ENCODE measurements at places on chromosomes 4 and X.
A peak's percentile ranks its signal among the peaks of the same experiment; 100 is the strongest.

- DNase-seq: no peak
Observed at GRCh38 chr4:157957905-157958304, 214.9 kb downstream of the GASK1B start.

DNA sequence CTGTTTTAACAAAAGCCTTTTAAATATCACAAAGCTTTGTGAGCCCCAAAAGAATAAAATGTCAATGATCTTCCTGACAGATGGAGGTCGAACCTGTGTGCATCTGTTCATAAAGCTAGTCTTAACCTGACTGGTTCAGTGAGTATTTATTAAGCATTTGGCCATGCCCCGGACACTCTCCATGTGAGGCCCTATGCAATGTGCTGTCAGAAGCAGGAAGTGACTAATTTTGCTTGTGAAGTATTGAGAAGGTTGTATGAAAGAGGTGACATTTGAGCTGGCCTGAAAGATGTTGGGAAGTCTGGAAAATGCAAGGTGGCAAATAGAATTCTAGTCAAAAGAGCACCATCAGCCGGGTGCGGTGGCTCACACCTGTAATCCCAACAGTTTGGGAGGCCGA is 171.4 kb downstream of the MSL3 start:
- no peak for DNase-seq

DNA sequence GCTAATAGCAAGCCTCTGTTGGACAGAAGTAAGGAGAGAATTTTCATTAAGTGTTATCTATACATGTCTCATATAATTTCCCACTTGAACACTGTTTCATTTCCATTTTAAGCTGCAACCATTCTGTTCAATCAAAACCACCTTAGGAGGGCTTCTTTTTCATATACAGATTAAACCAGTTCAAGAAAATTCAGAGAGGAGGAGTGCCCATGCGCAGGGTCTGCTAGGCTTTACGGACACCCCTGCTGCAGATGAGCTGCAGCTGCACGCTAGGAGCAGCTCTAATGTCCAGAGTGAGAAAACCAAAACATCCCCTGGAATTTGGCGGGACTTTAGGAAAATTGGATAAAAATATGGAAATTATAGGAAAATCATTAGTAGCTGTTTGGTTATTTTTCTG is 541.0 kb downstream of the SPRY1 start:
- DNase-seq: peak; percentile 62

DNA sequence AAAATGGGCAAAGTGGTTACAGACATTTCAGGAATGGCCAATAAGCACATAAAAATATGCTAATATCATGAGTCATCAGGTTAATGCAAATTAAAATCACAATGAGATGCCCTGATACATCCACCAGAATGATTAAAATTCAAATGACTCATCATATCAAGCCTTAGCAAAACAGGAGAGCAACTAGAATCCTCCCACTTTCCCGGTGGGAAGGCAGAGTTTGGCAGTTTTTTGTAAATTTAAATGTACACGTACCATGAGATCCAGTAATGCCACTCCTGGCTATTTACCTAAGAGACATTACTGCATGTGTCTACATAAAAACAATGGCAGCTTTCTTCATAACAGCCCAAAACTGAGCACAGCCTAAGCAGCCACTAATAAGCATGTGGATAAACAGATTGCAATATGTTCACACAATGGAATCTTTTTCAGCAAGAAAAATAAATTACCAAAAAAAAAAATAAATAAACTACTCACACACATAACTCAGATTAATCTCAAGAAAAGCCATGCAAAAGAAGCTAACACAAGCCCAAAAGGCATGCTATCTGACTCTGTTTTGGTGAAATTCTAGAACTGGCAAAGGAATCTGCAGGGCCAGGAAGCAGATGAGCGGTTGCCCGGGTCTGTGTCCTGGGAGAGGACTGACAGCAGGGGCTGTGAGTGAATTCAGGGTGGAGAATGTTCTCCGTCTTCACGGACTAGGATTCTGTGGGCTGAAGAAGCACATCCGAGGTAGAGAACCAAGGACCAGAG is 48.8 kb downstream of the AFAP1 start:
- no peak for DNase-seq

- DNase-seq: no peak
Observed at GRCh38 chr4:189143263-189143952, 797.3 kb upstream of the FRG1 start.

DNA sequence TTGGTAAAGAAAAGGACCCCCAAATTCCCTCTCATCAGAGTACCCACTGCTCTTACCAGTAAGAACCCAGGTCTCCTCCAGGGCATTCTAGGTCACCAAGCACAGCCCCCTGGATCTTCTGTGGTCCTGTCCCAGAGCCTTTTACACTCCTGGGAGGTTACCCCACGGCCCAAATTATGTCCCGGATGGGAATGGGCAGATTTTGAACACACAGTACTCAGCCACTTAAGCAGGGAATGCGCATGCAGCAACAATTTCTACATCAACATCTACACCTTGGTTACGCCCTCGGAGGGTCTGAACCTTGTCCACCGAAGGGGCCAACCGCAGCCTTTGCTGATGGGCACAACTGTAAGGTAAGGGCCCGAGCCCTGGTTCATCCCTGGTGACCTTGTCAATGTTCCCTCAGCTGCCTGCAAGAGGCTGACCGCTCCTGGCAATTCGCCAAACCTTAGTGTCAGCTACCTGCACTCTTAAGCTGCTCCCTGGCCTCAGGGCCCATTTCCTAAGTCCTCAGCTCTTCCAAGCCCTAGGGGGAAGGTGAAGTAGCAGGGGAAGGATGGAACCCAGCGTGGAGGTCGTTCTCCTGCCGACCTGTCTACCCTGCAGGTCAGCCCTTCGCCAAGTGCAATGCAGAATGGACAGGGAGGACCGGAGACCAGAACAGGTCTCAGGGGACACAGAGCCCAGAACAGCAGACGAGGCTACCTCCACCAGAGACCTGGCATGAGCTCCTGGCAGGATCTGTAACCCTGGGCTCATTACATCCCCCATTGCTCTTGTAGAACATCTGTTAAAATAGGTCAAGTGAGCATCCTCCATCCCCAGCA is 5.9 kb downstream of the TIMP1 start:
- no peak for DNase-seq

GRCh38 chr4:54754394-54754793 is 96.6 kb downstream of the KIT start:
- no peak for DNase-seq

- DNase-seq: no peak
Observed at GRCh38 chrX:110142096-110142495, 139.2 kb downstream of the TMEM164 start.

DNA sequence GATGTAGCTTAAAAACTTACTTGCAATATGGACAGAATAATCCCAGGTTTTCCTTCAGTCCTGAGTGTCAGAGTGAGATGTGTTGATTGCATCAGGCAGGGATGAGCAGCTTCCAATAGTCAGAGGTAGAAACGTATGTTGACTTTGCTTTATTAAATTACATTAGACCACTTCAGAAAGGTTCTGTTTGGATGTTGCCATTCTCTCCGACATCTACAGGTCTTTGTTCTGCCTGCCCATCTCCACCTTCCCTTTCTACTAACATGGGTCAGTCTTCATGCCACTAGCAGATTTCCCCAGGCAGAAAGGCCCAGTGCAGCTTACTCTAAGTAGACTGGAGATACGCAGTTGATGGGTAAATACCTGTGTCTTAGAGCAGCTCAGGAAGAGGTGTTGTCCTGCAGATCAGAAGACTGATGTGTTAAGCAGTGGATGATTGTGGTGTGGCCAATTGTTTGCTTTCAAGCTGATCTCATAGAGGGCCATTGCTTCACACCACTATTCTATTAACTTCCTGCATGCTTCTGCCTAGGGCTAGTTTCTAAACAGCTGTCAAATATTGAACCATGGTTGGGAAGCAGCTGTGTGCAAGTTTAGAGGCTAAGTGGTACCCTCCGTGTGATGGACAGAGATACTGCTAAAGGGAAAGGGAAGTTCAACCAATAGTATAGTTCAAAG is 1.8 kb downstream of the FRMPD4 start:
- no peak for DNase-seq

- DNase-seq: peak; percentile 86
Observed at GRCh38 chr4:145279122-145279960, 99.0 kb upstream of the OTUD4 start.

DNA sequence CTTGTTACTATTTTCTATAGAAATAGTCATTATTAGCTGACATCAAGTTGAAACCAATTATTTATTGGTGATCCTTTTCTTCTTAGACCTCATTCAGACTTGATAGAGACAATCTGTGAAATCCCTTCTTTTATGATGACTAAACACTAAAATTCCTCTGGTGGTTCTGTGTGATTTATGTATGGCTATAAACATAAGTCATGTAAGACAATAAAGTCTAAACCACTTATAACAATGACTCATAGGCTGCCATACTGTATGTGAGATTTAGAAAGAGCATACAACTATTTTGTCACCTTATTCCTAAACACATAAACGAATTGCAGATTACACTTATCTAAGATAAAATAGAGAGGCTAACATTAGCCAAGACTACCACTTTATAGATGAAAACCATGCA is 101.1 kb upstream of the PRR32 start:
- DNase-seq: no peak

- no peak for DNase-seq
Observed at GRCh38 chr4:119632216-119632615, 3.6 kb upstream of the PDE5A start.

GRCh38 chr4:153577053-153577452 is 107.0 kb upstream of the TLR2 start:
- no peak for DNase-seq

GRCh38 chr4:83231620-83232076 is 53.0 kb downstream of the COQ2 start:
- DNase-seq: no peak

DNA sequence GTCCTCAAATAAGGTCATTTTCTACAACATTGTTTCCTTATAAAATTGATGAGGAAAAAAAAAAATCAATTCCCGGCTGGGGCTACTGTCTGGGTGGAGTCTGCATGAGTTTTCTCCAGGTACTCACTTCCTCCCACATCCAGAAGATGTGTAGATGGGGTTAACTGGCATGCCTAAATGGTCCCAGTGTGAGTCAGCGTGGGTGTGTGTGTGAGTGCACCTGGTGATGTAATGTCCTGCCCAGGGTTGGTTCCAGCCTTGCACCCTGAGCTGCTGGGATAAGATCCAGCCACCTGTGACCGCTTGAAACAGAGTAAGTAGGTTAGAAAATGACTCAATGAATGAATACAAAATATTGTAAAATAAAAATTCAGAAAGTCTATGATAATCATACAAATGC is 11.1 kb downstream of the USP26 start:
- DNase-seq: no peak

GRCh38 chr4:29853833-29854232 is 866.3 kb upstream of the PCDH7 start:
- no peak for DNase-seq

DNA sequence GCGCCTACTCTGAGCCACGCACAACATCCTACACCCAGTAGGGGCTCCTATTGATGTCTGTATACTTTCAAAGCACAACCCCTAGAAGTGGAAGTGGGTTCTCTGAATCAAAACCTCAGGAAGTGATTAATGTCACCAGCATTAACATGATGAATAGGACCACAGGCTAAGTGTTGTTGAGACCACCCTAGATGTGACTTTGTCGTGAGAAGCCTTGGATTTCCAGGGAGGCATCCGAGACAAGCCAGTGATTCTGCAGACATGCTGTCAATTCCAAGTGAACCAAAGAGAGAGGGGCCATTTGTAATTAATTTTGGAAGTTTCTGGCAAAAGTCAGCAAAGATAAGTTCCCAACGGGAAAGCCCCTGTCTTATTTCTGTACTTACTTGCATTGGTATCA is 493.0 kb downstream of the ZIC3 start:
- no peak for DNase-seq

- DNase-seq: no peak
Observed at GRCh38 chr4:112270640-112271421, 14.9 kb downstream of the TIFA start.

- no peak for DNase-seq
Observed at GRCh38 chr4:64477127-64477526, 67.9 kb upstream of the TECRL start.

GRCh38 chr4:78876568-78877320 is 62.5 kb downstream of the PAQR3 start:
- no peak for DNase-seq

- peak; percentile 11 for DNase-seq
Observed at GRCh38 chrX:43741843-43742573, 85.9 kb downstream of the MAOA start.

DNA sequence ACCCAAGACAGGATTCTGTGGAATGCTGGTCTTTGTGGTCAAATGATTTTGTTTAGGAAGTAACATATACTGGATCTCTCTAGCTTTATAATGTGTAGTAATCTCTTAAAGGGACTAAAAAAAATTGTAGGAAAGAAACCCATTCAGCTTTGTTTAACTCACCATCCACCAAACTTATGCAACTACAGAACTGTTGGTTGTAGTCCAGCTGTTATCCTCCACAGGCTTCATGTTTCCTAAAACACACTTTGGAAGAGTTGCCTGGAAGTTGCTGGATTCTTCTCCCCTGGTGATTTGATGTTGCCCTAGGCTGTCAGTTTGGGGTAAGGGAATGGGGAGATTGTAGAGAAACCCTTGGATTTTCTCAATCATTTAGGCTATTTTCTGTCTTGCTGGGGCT is 89.3 kb downstream of the RLIM start:
- DNase-seq: no peak

DNA sequence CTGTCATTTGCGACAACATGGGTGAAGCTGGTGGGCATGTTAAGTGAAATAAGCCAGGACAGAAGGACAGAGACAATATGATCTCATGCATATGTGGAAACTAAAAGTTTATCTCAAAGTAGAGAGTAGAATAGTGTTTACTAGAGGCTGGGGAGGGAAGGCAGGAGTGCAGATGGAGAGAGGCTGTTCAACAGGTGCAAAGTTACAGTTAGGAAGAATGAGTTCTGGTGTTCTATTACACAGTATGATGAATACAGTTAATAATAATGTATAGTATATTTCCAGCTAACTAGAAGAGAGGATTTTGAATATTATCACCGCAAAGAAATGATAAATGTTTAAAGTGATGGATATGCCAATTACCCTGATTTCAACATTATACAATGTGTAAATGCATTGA is 69.8 kb downstream of the FBXL5 start:
- DNase-seq: no peak

- no peak for DNase-seq
Observed at GRCh38 chrX:129689796-129690195, 35.0 kb upstream of the APLN start.

GRCh38 chr4:186727977-186728519 is 4.4 kb upstream of the FAT1 start:
- DNase-seq: no peak

DNA sequence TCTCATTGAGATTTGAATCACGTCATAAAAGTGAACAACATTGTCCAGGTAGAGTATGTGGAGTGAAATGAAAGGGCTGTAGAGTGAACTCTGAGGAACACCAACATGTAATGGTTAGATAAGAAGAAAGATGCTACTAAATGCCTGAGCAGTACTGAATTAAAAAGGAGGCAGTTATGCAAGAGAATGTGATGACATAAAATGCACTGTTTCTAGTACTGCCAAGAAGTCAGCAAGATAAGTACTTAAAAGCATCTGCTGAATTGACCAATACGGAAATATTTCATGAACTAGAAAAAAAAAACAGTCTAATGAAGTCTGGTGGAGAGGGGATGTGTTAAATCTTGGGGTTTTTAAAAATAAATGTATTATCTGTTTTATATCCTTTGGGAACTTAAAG is 583.8 kb upstream of the GALNT7 start:
- no peak for DNase-seq

Measured in muscle of arm (tissue), 14 donors.